ENCODE measurements at places on chromosomes 2 and 18.

DNA sequence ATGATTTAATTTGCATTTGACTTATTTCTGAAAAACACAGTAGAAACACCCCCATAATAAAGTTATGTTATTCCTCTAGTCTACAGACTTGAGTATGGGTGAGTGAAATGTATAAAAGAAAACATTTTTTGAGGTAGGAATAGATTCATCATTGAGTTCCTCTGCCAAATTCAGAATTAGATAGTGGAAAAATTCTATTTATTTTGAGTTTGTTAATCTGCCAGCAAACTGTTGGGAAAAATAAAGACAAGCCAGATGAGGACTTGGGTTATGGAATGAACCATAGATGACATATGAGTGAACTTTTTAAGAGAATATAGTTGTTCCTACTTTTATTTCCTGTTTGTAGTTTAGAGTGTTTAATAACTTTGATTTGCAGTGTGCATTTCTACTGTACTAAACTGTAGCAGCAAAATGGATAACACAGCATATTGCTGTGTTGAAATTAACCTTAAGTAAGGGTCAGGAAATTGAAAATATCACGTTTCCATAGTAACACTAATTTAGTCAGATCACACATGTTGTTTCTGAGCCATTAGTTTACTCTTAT lies 35.6 kb upstream of the PNPT1 start:
- DNase-seq: no peak

DNA sequence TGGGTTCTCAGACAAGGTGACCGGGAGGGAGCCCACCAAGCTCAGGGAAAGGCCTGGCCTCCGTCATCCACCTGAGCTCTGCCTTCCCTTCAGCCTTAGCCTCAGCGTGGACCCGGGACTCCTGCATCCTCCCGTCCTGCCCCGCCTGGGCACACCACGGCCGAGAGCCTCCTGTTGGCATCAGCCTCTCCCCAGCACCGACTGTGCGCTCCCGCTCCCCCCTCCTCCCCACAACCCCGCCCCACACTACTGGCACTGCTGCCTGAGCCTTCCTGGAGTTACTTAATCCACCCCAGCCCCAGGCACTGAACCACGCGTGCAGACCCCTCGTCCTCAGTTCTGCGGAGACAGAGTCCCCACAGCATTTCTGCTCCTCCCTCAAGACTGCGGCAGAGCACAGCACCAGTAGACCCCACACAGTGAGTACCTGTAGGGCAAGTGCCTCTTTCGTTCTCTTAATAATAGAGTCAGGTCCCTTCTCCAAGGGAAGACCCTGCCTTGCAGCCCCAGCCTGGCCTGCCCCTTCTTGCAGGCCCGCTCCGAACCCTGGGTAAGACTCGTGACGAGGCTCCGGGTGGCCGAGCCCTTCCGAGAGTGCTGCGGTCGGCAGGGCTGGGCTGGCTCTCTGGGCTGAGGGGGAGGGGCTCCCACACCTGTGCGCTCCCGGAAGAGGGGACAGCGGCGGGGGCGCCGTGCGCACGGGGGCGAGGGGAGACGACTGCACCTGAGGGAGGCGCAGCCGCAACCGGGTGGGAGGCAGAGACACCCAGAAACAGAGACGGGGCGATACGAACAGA lies at the start of gene AMER3:
TSS of gene AMER3 (plus strand) at position 285 of the 797 bp plus-strand sequence. CDS start 6,533 bp downstream, outside the sequence.
- no peak for DNase-seq

DNA sequence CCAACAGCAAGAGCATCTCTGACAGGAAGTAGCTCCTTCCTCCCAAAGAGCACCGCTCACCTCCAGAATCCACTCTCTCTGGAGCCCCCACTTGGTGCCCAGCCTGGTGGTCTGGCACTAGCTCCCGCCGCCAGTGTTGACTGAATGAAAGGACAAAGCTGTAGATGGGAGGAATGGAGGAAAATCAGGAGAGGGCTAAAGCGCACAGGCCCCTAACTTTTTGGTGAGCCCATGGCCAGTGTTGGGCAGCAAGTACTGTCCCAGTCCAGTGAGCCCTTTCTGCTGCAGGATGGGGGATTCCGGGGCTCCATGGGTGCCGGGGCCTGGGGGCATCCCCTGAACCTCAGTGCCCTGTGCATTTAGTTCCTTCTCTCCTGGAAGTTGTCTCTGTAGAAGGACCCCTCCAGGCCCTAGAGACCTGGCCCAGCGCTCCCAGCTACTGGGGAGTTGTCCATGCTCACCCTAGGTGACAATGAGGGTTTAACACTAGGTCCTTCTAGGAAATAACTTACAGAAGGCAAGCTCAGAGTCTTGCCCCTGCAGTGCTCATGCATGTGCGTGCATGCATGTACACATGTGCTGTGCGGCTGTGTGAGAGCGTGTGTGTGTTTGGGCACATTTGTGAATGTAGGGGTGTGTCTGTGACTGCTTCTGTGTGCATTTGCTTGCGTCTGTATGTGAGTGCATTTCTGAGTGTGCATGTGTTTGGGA lies 33.6 kb downstream of the GLI2 start:
- DNase-seq: no peak

GRCh38 chr2:41736586-41736985 lies 311.2 kb upstream of the PKDCC start:
- no peak for DNase-seq

DNA sequence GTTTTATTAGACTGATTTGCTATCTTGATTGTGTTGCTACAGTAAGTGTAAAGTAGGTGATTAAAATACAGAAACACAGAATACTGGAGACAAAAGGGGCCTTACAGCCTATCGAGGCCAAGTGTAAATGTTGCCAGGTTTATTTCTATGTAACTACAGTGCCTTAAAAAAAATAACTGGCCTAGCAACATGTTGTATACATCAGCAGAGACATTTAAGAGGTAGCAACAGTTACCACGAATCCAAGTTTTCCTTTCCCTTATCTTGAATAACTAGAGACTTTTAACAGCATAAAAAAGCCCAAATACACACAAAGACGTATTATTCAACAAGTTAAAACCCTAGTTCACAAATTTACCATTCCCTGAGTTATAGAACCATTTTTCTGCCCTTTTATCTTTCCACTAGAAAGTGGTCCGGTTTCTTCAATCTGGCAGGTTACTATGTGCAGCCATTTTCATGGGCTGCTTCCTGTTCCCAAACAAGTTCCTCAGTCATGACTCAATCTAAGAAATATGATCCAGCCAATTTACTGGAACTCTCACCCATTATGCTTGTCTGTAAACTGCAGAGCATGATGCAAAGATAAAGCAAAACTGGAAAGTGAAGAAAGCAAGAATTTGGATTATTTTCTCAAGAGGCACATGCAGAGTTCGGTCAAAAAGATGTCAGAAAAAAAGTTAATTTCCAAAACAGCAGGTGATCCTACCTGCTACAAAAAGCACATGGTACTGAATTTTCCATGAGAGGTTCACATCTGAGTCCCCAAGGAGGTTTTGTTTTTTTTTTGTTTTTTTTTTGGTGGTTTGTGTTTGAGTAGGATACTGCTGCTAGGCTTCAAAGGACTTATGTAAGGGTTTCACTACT lies 22.2 kb downstream of the NFE2L2 start:
- DNase-seq: no peak

DNA sequence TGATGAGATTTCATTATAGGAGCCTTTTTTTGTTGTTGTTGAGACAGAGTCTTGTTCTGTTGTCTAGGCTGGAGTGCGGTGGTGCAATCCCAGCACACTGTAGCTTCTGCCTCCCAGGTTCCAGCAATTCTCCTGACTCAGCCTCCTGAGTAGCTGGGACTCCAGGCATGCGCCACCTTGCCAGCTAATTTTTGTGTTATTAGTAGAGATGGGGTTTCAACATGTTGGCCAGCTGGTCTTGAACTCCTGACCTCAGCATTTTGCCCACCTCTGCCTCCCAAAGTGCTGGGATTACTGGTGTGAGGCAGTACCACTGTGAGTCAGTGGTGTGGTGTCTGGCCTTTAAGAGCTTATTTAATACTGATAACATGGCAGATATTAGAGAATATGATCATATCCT lies 60.1 kb downstream of the MOB4 start:
- no peak for DNase-seq

GRCh38 chr2:196336207-196336606 lies 164.8 kb upstream of the STK17B start:
- DNase-seq: no peak

DNA sequence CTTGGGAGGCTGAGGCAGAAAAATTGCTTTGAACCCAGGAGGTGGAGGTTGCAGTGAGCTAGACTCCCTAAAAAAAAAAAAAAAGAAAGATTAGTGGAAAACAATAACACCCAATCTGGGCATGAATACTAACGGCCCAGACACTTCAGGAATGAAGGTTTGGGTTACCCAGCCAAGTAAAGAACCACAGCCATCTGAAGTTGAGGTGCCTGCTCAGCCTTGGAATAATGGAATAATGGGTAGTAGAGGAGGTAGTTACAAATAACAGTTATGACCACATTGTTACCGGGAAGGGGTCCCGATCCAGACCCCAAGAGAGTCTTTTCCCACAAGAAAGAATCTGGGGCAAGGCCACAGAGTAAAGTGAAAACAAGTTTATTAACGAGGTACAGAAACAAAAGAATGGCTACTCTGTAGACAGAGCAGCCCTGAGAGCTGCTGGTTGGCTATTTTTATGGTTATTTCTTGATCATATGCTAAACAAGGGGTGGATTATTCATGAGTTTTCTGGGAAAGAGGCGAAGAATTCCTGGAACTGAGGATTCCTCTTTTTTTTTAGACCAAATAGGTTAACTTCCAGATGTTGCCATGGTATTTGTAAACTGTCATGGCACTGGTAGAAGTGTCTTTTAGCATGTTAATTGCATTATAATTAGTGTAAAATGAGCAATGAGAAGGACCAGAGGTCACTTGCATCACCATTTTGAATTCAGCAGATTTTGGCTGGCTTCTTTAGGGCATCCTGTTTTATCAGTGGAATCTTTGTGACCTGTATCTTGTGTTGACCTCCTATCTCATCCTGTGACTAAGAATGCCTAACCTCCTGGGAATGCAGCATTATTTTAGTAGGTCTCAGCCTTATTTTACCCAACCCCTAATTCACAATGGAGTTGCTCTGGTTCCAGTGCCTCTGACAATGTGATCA lies 96.2 kb upstream of the HAAO start:
- DNase-seq: no peak

DNA sequence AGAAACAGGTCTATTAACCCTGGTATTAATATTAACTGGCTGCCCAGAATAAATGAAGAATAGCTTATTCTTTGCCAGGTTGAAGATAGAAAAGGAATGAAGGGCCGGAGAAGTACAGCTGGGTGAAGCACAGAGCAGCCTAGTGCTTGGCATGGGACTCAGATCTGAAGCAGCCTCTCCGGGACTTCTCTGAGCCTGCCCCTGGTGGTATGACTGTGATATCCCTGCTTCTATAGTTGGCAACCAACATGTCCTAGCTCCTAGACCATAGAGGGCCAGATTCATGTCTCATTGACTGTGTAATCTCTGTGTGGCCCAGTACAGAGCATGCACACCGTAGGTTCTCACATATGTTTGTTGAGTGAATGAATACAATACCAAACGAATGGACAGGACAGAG lies 107.8 kb downstream of the MSH2 start:
- no peak for DNase-seq

GRCh38 chr2:11416186-11416585 lies 49.8 kb downstream of the E2F6 start:
- no peak for DNase-seq

GRCh38 chr18:36399055-36399454 lies 101.5 kb downstream of the FHOD3 start:
- DNase-seq: no peak

DNA sequence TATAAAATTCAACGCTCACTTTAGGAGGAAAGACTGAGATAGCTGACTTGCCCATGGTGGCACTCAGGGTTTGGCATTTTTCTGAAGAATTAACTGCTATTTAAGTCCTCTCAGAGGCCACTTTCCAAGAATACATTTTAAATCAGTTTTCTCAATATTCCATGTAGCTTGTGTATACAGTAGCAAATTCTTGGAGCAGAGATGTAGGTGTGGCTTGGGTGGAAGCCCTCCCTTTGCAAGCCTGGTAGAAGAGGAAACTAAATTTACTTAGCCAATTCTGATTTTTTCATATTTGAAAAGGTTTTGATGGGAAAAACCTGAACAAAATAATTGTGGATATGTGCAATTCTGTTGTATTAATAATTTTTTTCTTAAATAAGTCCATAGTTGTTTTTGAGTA lies 14.0 kb upstream of the ITGAV start:
- DNase-seq: no peak

DNA sequence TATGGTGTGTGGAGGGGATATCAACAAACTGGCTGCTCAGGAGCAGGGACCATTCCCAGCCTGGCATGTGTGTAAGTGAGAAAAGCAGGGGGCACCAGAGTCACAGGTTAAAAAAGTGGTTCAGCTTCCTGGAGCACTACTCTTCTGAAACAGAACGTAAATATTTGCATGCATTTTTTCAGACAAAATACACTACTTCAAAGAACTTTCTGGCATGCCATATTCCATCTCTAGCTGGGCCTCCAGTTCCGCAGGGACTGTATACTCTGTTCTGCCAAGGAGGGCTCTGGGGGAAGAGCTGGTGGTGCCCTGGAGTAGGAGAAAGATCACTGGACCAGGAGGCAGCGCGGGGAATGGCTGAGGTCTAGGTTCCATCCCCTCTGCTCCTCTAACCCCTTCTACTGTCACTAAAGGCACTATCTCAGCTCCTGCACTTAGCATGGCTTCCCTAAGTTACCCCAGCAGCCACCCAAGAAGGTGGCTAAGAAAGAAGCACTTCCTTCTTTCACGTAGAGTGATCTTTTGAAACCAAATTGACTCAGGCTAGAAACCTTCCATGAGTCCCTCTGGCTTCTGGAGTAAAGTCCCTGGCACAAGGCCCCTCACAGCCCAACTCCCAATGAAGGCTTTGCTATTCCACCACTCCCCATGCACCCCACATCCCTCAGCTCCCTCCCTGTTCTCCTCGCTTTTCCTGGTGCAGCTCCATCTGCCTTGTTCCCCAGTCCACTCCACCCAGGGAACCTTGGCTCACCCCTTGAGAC lies 57.6 kb upstream of the CABLES1 start:
- no peak for DNase-seq

GRCh38 chr2:134725876-134726275 lies 7.1 kb upstream of the TMEM163 start:
- no peak for DNase-seq

DNA sequence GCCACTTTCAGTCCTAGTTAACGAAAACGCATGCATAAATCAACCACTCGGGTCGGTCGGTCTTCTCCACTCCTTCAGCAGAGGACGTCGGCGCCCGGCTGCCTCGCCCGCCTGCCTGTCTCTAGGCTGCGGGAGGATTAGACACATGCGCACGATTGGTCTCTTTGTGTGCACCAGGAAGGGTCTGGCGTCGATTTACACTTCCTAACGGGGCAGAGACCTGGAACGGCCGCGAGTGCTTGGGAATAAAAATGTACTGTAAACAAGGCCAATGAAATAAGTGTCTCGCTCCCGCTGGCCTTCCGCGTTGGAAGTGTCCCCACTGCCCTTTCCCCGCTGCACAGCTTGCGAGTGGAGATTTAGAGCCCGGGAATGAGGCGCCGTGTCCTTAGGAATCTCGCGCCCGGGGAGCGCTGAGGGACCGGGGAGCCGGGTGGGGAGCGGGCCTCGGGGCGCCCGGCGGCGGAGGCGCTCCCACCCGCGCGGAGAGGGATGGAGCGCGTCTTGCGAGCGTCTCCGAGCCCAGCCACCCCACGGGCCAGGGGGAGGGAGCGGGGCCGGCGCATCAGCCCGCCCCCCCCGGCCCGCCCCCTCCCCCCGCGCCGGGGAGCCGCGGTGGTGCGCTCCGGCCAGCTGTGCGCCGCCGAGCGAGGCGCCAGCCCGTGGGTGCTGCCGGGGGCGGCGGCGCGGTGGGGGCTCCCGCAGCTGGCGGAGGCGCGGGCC lies at the start of gene DOK6:
TSS of gene DOK6 (plus strand) at position 636 of the 723 bp plus-strand sequence.
- DNase-seq: no peak

Measured in activated naive CD4-positive, alpha-beta T cell treated with Interleukin-2 at 50 U/mL for 16 hours (primary cell).